ENCODE measurements at places on chromosomes 7 and 10. TPM values are rescaled to one million over a fixed set of nuclear protein-coding genes. Genes with fewer than 3 reads are reported as not detected.

ZNF775 gene
- 8.3 TPM for total RNA-seq

DNA sequence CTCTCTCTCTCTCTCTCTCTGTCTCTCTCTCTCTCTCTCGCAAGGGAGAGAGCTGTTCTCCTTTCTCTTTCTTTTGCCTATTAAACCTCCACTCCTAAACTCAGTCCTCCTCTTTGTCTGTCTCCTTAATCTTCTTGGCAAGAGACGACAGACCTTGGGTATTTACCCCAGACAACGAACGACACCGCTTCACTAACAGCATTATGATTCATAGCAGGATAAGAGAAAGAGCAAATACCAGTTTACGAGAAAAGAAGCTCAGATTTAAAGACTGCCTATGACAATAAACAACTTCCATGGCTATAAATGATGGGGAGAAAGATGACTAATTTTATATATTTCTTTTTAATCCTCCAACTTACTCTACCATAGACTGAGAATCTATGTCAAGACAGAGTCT is 1396.5 kb upstream of the CELF2 start:
- peak; percentile 13 for DNase-seq
- H3K36me3 ChIP-seq = no peaks in the 10 kb centered on the region
- no peaks in the 10 kb centered on the region for H3K4me1 ChIP-seq
- H3K27ac ChIP-seq = peak overlapping the region; percentile 50
- no peak overlapping the region for H3K4me3 ChIP-seq

DNA sequence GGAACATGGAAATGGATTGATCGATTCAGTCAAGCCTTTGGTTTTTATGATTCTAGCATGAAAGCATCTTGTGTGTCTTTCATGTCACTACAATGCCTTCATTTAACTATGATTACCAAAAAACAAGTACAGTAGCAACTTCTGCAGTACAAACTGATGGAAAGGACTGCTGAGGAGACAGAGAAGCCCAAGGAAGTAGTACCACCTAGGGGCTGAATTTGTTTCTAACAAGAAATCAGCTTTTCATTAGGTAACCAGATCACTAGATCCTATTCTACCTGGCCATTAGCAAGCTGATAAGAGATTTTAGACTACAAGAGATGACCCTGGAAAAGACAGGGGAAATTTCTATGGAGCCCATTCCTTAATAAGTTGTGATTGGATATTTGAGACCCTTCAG is 3.2 kb upstream of the IFIT1 start:
- peak; percentile 37 for DNase-seq
- peaks cover 6% of the 10 kb centered on the region for H3K4me1 ChIP-seq
- H3K4me3 ChIP-seq = no peak overlapping the region
- H3K27ac ChIP-seq = no peak overlapping the region
- no peaks in the 10 kb centered on the region for H3K36me3 ChIP-seq

DNA sequence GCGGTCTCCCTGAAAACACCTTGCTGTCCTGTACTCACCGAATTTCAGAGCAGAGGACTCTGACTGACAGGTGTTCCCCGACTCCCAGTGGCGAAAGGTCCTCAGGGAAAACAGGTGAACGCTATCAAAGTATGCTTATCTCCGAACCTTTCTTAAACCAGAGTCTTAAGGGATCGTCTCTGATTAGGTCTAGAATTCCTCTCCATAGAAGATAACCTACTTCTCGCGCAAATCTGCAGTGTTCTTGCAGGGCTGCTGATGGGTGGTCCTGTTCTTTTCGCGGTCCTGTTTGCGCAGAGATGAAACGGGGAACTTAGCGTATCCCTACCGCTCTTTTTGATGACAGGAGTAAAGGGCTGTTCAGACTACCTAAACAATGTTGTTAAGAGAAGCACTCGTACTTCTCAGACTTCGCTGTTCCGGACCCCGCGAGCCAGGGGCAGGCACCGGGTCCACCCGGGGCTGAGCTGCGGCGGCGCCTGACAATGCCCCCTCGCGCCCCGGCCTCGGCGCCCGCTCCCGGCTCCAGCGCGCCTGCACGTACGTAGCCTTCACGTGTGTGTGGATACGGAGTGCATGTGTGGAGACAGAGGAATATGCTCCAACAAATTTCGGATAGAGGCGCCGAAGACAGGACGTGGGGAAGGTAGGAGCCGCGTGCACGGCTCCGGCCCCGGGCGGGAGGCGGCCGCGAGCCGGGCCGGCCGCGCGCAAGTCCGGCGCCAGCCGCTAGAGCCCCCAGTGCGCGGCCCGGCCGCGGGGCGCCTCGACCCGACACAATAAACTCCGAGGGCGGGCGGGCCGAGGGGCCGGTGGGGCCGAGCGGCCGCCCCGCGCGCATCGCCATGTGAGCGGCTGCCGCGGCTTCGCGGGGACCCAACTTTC is 766 bp upstream of the ZMYND11 start:
- peak overlapping the region; percentile 99 for H3K27ac ChIP-seq
- H3K4me1 ChIP-seq = peaks cover 33% of the 10 kb centered on the region
- no peaks in the 10 kb centered on the region for H3K36me3 ChIP-seq
- DNase-seq = peak; percentile 74
- peak overlapping the region; percentile 92 for H3K4me3 ChIP-seq

GRCh38 chr10:8183241-8183704 is 128.8 kb downstream of the GATA3 start:
- no peaks in the 10 kb centered on the region for H3K36me3 ChIP-seq
- no peak overlapping the region for H3K27ac ChIP-seq
- H3K4me1 ChIP-seq = no peaks in the 10 kb centered on the region
- DNase-seq = peak; percentile 9
- no peak overlapping the region for H3K4me3 ChIP-seq

DNA sequence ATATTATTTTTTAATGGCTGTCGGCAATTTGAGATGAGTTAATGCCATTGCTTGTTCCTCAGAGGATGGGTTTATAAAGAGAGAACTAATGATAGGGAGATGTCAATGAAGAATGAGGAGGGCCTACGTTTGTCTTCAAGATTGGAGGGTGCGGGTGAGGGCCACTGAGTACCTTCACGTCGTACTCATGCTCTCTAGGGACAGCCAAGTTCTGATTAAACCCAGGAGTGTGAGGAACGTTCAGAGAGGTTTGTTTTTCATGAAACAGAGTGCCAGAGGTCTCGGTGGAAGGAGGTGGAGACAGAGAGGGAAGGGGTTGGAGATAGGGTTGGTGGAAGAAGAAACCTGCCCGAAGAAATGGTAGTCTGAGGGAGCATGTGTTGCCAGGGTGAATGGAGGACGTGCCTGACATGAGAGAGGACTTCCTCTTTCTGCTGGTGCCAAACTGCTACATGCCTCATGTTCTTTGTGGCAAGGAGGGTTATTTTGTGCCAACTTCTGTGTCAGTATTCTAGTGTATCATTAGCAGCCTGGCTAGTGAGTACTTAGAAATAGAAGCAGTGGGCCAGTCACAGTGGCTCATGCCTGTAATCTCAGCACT is 8.9 kb downstream of the DHTKD1 start:
- no peak for DNase-seq
- no peak overlapping the region for H3K4me3 ChIP-seq
- no peaks in the 10 kb centered on the region for H3K36me3 ChIP-seq
- no peaks in the 10 kb centered on the region for H3K27me3 ChIP-seq

- no peak overlapping the region for H3K27ac ChIP-seq
- no peak overlapping the region for H3K4me3 ChIP-seq
- H3K36me3 ChIP-seq = no peaks in the 10 kb centered on the region
- DNase-seq = no peak
These were observed 73.6 kb upstream of the AMPH start for GRCh38 chr7:38704751-38705150.

- H3K4me1 ChIP-seq = no peaks in the 10 kb centered on the region
- no peaks in the 10 kb centered on the region for H3K36me3 ChIP-seq
- no peaks in the 10 kb centered on the region for H3K27me3 ChIP-seq
- H3K27ac ChIP-seq = no peak overlapping the region
- DNase-seq = peak; percentile 29
- no peak overlapping the region for H3K4me3 ChIP-seq
These were observed 203.5 kb downstream of the RNLS start for GRCh38 chr10:88379575-88379974.

DNA sequence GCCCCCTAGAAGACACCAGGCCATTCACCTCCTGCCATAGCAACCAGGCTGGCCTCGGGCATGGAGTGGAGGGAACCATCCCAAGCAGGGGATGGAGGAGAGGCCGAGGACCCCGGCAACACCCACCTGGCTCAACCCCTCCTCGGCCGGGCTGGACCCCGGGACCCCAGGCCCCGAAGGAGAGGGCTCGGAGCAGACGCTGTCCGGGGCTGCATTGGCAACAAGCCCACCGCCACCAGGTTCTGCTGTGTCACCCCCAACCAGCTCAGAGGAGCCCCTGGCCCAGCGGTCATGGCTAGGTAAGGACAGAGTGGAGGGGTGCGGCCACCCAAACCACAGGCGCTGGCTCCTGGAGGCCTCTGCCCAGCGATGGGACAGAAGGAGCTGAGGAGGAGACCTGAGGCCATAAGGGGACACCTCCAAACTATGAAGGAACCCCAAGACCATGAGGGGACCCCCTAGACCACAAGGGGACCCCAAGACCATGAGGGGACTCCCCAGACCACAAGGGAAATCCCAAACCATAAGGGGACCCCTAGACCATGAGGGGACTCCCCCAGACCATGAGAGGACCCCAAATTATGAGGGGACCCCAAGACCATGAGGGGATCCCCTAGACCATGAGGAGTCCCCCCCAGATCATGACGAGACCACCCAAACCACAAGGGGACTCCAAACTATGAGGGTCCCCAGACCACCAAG is 74.7 kb upstream of the PDGFA start:
- no peak overlapping the region for H3K4me3 ChIP-seq
- H3K27ac ChIP-seq = no peak overlapping the region
- no peaks in the 10 kb centered on the region for H3K36me3 ChIP-seq
- H3K4me1 ChIP-seq = no peaks in the 10 kb centered on the region
- H3K27me3 ChIP-seq = no peaks in the 10 kb centered on the region

GRCh38 chr7:27955596-27955995 is 215.6 kb downstream of the TAX1BP1 start:
- peaks cover 4% of the 10 kb centered on the region for H3K4me1 ChIP-seq
- no peaks in the 10 kb centered on the region for H3K36me3 ChIP-seq
- no peak overlapping the region for H3K27ac ChIP-seq
- DNase-seq = no peak
- no peak overlapping the region for H3K4me3 ChIP-seq

GRCh38 chr7:74478671-74479065 is 25.0 kb downstream of the GTF2IRD1 start:
- H3K27ac ChIP-seq = peak overlapping the region; percentile 95
- H3K4me1 ChIP-seq = peaks cover 63% of the 10 kb centered on the region
- DNase-seq = no peak
- no peak overlapping the region for H3K4me3 ChIP-seq

- DNase-seq = no peak
- no peak overlapping the region for H3K4me3 ChIP-seq
- H3K4me1 ChIP-seq = peaks cover 33% of the 10 kb centered on the region
- peaks cover 96% of the 10 kb centered on the region for H3K27me3 ChIP-seq
These were observed 6.0 kb upstream of the GATA3 start for GRCh38 chr10:8048281-8049008.

- H3K36me3 ChIP-seq = no peaks in the 10 kb centered on the region
- no peak overlapping the region for H3K4me3 ChIP-seq
- H3K4me1 ChIP-seq = no peaks in the 10 kb centered on the region
- no peak overlapping the region for H3K27ac ChIP-seq
These were observed 6.9 kb downstream of the ARMC3 start for GRCh38 chr10:22934726-22935125.

DNA sequence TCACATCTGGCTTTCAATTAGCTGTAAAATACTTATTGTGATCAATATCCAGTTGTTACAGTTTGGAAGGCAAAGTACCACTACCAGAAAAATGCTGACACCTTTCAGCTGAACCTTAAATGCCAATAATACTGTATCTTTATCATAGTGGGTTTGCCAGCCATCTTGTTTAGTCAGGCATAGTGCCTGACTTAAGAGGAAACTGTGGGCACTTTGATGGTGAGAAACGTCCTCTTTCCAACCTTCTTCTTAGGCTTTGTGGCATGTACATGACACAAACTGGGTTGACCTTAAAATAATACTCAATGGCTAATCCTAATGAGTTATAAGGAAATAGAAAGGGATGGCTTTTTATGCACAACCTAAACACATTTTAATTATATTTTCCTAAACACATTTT is 52.3 kb upstream of the PRR15 start:
- no peaks in the 10 kb centered on the region for H3K4me1 ChIP-seq
- H3K4me3 ChIP-seq = no peak overlapping the region
- H3K27me3 ChIP-seq = no peaks in the 10 kb centered on the region
- no peak for DNase-seq
- H3K36me3 ChIP-seq = no peaks in the 10 kb centered on the region

GRCh38 chr10:120789303-120790203 is 61.6 kb upstream of the WDR11 start:
- no peak for DNase-seq
- no peak overlapping the region for H3K27ac ChIP-seq
- H3K27me3 ChIP-seq = no peaks in the 10 kb centered on the region
- H3K4me3 ChIP-seq = no peak overlapping the region

- H3K27ac ChIP-seq = peak overlapping the region; percentile 2
- no peak overlapping the region for H3K4me3 ChIP-seq
- H3K36me3 ChIP-seq = no peaks in the 10 kb centered on the region
- peak; percentile 66 for DNase-seq
These were observed 106.1 kb upstream of the BTBD16 start for GRCh38 chr10:122164815-122165483.

DNA sequence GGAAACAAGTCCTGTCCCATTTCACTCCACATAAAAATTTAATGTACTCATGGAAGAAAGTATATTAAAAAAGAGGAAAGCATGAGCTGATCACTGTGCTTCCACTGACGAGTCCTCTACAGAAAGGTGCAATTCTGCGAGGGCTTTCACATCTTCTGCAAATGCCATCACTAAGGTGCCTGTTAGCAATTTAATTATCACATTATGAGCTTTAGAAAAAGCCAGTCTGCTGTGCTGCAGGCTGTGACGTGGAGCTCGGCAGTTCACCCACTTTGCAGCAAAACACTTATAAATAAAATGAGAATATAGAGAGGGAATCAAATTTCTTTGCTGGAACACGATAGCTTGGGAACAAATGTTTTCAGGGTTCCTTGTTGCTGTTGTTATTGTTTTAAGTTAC is 22.5 kb upstream of the NEUROD6 start:
- no peak for DNase-seq
- no peaks in the 10 kb centered on the region for H3K36me3 ChIP-seq
- no peak overlapping the region for H3K4me3 ChIP-seq
- no peak overlapping the region for H3K27ac ChIP-seq

DNA sequence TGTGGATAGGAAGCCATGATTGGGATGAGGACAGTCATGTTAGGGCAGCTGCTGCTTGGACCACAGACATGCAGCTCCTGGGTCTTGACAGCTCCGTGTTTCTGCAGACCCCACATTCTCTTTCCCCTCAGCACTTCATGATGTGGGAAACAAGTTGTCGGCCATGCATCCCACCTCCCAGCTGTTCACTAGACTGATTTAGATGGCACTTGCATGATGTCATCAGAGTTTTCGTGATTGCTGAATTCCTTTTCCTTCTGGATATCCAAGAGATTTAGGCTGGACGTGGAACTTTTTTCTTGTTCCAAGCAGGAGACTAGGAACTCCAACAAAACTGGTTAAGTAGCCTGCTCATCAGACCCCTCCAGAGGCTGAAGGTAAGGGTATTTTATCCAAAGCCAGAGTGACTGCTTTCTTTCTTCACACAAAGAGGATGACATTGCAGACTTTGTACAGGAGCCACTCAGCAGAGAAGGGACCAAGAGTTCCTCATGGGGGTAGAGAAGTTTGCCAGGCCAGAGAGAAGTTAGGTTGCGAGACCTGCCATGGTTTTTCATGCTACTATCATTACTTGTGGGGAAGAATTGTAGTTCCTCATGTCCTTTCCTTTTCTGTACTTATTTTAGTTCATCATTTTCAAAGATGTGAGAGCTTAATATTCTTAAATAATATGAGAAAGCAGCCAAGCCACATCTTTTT is 117.7 kb upstream of the GJD4 start:
- H3K4me3 ChIP-seq = no peak overlapping the region
- peaks cover 4% of the 10 kb centered on the region for H3K36me3 ChIP-seq
- no peaks in the 10 kb centered on the region for H3K27me3 ChIP-seq
